ENCODE measurements at places on chromosomes 6 and 20.

DNA sequence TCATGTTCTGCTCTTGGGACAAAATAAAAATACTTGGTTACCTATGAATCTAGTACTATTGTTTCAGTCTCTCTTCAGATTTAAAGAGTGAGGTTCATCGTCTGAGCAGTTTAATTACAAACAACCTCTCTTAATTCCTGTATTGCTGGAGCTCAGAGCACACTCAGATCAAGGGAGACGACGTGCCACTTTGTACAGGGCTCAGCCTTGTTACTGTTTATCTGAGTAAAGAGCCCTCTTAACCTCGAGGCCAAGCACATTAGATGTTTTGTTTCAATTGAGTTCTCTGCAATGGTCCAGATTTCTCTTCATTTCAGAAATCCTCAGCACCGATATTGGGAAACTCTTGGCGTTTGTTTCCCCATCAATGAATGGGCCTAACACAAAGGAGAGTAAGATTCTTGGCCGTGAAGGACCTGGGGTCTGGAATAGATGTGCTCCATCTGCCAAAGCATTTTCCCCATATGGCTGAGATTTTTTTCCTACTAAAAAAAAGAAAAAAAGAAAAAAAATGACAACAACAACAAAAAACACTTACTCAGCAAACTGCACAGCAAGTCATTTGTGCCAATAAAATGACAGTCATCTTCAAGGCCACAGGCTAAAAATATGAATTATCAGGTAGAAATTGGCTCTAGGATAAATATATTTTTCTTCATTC lies 82.6 kb upstream of the CCN6 start:
- no peak for DNase-seq

- DNase-seq: no peak
Measured at GRCh38 chr6:160477901-160478300, 129.7 kb downstream of the SLC22A3 start.

DNA sequence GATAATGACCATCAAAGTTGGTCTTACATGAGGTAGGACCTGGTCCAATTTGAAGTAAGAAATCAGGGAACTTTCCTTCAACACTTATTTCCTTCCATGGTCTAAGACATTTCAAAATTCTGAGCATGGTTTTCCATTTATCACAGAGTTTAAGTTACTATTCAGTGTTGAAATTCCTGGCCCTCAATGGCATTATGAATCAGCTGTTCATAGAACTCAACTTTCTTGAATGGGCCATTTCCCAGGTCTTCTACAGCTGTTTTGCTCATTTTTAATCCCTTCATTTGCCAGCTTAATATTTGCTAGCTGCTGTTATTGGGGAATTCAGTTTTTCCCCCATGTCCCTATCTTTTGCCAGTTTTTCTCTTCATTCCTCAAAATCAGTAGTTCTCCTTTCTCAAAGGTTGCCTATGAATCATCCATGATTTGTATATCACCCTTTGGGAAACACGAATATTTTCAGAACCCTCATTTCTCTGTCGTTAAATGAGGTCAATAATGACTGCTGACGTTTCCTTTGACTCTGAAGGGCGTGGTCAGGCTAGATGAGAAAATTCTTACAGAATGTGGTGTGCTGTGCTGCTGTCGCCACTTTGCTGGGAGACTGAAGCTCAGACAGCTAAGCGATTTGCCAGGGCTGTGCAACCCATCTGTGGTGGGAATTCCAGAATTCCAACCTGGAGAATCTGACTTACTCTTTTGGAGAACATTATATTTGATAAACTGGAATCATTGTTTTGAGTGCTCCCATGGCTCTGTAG lies 216.5 kb upstream of the FLRT3 start:
- DNase-seq: no peak

DNA sequence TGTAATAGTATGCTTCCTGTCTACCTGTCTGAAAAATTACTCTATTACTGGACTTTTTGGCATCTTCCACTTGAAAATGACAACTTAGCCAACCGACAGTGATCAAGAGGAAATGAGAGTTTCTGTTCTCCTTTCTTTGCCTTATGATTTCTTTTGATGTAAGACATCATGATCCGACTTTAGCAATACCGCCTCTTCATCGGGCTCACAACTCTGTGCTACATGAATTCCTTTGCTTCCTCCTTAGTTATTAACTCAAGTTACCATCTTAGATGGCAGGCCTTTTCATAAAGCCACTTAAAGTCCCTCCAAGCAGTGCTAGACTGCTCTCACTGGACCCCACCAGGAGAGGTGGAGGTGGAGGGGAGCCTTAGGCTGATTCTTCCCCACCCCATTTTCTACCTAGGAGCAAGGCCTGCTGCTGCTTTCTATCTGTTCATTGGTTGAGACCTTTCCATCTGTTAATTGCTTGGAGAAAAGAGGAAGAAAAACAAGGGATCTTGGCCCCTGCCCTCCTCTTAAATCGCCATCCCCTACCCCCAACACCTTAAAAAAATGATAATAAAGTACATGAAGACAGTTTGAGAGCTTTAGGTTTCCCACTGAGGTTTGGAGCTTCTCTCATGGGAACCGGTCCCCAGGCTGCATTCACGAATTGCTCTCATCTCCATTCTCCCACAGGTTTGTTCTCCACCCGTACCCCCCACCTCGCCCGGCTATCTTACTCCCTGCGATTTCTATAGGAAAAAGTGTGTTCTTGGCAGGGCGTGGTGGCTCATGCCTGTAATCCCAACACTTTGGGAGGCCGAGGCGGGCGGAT lies 21.6 kb upstream of the MCM3 start:
- peak; percentile 84 for DNase-seq
